Fibroblast of villous mesenchyme (primary cell): ENCODE measurements at places on chromosomes 5 and 9.

- no peak for DNase-seq
Observed at GRCh38 chr9:134391319-134392231, 65.3 kb downstream of the RXRA start.

GRCh38 chr5:159911349-159911748, 4.9 kb upstream of the ADRA1B start:
- DNase-seq: no peak

DNA sequence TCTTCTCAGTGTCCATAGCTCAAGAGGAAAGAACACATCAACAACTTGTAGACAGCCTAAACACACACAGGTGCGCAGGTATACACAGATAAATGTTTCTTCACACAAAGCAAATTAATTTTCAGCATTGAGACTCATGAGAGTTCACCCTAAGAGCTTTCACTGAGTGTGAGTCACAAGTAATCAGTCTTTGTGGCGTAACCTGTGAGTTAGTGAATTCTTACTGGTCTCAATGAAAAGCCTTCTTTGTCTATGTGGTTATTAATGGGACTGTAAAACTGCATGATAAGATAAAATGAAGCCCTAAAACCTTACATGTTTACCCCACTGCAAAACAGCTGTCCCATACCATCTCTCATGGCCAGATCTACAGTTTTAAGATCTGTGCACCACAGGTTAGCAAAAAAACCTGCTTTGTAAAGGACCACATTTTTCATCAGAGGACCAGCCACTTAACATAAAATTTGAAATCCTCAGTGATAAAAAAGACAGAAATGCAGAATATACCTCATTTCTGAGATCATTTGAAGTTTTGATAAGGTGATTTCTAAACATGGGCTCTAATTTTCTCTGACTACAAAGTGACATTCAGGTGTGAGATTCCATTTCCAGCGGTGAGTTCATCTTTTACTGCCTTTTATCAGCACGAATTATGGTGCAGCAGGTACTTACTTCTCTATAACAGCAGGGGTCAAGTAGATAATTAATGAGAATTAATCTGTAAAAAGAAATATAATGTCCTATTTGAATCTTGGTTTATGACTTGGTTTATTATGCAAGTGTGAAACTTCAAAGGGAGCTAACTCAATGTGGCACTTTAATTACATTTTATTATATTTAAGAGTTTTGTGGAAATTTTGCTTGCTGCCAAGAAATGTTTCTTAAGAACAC, 335.7 kb upstream of the PIK3R1 start:
- DNase-seq: peak; percentile 52

GRCh38 chr9:134357631-134358025, 31.4 kb downstream of the RXRA start:
- peak; percentile 19 for DNase-seq

DNA sequence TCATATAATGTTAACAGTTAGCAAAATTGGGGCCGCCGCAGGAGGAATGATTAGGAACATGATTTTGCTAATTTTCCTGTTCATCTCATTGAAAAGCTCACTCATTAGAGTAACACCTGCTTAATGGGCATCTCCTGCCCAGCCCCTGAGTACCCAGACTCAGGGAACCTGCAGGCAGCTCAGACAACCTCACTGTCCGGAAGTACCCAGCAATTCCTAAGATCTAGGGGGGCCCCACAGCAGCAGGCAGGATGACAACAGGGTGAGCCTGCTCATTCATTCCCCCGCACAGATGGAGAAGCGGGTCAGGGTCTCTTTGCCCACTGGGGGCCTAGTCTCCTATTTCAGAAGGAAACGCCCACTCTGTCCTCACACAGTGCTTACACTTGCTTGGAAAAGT, 12.6 kb downstream of the FAM78A start:
- no peak for DNase-seq

DNA sequence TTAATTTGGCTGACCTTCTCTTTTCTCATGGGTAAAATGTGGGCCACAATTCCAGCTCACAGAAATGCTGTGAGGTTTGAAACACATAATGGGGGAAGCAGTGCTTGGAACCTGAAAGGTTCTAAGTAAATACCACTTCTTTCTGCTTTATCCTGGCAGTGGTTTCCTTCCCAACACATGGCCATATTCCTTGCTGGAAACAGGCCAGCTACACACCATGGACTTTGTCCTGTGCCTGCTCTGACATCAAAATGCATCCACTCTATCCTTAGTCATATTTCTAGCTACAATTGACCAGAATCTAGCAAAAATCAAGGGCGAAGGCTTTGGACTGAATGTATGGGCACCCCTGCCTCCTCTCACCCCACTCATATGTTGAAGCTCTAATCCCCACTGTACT, 93.1 kb upstream of the TRPC7 start:
- no peak for DNase-seq

- no peak for DNase-seq
Observed at GRCh38 chr5:1686016-1686802, 113.4 kb downstream of the MRPL36 start.

DNA sequence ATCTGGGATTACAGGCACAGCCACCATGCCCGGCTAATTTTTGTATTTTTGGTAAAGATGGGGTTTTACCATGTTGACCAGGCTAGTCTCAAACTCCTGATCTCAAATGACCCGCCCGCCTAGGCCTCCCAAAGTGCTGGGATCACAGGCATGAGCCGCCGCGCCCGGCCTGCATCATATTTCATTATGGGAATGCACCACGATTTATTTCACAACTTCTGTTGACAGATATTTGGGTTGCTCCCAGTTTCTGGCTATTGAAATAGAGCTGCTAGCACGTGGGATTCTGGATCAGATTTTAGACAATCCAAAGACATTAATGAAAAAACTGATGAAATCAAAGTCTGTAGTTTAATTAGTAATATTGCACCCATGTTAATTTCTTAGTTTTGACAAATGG, 48.4 kb upstream of the FUBP3 start:
- peak; percentile 37 for DNase-seq
